RWPE1 (cell line): ENCODE measurements at places on chromosomes 2 and 18.

DNA sequence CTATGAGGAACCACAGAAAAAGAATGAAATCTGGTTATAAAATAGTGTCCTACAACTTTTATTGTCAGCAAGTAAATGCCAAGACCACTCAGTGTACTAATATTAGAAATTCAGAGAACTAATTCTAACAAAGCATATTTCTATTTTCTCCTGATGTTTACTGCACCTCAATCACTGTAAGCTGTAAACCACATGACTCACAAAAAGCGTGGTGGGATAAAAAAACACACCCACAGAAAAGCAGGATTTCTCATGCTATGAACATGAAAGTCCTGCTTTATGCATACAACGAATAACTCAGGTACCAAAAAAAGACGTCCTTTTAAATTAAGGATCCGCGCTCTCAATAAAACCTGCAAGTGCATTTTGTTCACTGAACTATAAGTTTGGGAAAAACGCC, 797 bp downstream of the TXNL4A start:
- DNase-seq, result no peak

GRCh38 chr2:228793116-228793515, 478.0 kb downstream of the PID1 start:
- DNase-seq, result no peak

GRCh38 chr18:49811151-49811938, 2.0 kb downstream of the ACAA2 start:
- no peak for DNase-seq

DNA sequence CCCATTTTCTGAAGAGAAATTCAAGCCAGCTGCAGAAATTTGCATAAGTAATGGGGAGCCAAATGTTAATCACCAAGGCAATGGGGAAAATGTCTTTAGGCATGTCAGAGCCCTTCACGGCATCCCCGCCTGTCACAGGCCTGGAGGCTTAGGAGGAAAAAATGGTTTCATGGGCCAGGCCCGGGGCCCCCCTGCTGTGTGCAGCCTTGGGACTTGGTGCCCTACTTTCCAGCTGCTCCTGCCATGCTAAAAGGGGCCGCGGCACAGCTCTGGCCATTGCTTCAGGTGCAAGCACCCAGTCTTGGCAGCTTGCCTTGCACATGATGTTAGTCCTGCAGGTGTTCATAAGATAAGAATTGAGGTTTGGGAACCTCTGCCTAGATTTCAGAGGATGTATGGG, 1235.7 kb downstream of the DPP10 start:
- DNase-seq, result no peak

DNA sequence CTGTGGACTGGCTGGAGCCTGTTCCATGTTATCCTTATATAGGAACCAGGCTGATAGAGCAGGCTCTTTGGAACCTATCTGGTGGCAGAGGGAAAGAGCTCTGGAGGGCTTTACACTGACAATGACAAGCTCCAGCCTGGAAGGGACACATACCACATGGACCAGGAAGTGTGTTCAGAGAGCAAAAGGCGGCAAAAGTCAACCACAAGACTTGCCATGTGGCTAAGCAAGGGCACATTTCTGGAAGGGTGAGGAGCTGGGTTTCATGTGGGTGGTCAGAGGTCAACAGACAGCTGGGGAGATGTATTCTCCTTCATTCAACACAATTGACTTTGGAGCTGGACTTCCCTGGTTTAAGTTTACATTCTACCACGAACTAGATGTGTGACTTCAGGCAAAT, 325.2 kb downstream of the DYSF start:
- no peak for DNase-seq
